Thoracic aorta (tissue), 2 donors: ENCODE measurements at places on chromosomes 7 and 10. TPM values are rescaled to one million over a fixed set of nuclear protein-coding genes. Genes with fewer than 3 reads are reported as not detected.

DNA sequence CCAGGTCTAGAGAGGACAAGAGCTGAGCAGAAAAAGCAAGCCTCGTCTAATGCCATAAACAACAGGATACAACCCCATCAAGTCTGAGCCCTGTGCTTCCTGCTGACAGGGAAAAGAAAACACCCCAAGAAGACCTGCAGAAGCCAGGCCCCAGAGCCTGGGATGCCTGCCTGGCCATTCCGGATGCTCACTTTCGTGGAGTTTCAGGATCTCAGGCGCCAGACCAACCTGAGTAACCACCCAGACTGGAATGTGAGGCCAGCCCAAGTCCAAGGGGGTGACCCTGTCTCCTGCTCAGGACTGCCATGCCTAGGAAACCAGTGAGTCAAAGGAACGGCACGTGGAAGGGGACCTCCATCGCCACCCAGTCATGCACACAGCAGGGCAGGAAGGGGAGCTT is 74.3 kb downstream of the PLXNA4 start:
- H3K4me1 ChIP-seq: peaks cover 24% of the 10 kb centered on the region
- no peaks in the 10 kb centered on the region for H3K27me3 ChIP-seq
- H3K4me3 ChIP-seq: no peak overlapping the region
- no peak for DNase-seq

DNA sequence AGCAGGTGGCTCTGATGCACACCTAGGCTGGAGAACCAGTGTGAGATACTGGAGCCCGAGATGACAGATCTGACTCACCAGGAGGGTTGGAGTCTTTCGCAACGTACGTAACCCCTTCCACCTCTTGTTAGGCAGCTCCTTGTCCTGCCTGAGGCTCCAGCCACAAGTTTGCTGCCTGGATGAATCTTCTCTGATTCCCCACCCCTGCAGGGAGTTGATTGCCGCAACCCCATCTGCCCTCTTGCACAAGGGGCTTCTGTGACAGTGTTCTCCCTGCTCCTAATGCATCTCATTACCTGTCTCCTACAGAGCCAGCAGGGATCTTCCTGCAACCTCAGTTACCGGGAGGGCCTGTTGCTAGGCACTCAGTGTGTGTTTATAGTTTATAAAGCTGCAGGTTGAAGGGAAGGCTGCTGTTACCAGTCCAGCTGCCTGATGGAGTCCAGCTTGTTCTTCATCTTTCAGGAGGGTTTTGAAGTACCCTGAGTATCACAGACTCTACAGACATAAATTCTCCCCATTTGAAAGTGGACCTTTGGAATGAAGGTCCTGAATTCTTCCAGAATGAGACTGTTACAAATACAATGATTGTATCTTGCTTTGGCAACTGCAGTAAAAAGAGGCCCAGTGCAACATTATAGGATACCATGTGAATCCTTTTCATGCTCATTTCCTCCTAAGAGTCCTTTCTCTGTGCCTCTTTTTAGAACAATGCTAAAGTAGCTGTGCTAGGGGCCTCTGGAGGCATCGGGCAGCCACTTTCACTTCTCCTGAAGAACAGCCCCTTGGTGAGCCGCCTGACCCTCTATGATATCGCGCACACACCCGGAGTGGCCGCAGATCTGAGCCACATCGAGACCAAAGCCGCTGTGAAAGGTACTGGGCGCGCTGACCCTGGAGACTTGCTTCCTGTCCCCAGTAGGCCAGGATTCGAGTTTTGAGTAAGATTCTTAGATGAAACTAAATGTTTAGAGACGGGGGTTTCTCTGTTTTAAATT is 6.5 kb downstream of the MDH2 start:
- peaks cover 5% of the 10 kb centered on the region for H3K4me1 ChIP-seq
- no peak overlapping the region for H3K4me3 ChIP-seq
- H3K27me3 ChIP-seq: no peaks in the 10 kb centered on the region
- no peak overlapping the region for H3K27ac ChIP-seq

DNA sequence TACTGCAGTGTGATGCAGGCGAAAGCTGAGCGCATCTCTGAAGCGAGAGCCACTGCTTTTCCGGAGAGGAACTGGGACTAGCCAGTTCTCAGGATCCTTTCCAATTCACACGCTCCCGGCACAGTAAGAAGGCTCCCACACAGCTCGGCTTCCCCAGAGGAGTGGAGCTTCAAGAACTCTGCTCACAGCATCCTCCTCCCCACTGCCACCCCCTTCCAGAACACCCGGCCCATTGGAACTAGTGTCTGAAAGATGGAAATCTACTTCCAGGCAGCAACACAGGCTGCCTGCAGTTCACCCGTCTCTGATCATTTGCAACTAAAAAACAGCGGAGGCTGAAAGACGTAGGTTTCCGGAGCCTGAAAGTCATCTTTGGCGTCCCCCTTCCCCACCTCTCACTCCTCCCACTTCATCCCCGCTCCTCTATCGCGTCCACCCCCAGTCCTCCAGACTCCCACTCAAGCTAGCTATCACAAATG is at the start of gene DGKB:
Gene DGKB (minus strand): TSS at position 163 of the 479 bp plus-strand sequence.
- H3K27me3 ChIP-seq: no peaks in the 10 kb centered on the region
- no peaks in the 10 kb centered on the region for H3K36me3 ChIP-seq
- H3K27ac ChIP-seq: no peak within 1 kb of the TSS
- peak within 1 kb of the TSS; percentile 34 for H3K4me3 ChIP-seq
- H3K4me1 ChIP-seq: no peaks in the 10 kb centered on the region
- no peak for DNase-seq

DNA sequence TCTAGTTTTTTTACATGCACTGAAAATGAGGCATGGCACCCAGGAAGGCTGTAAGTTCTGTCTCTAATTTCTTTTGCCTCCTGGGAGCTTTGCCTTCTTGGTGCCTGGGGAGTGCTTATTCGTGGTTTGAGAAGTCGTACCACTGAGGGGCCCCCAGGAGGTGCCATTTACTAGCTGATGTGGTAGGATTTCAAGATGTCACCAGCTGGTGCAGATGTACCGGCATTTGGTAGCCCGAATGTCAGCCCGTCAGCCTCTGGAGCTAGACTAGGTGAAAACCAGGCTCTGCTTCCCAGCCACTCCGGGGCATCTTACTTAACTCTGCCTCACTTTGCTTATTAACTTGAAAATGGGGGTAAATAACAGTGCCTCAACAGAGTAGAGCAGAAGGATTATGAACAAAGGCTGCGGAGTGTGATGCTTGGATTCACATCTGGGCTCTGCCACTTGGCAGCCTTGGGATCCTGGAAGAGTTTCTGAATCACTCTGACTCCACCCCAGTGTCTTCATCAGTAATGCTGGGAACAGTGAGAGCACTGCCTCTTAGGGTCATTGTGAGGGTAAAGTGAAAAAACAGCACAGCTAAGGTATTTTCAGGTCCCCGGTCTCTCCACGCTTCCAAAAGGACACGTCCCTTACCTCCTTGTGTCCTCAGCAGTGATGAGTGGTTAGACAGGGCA is 31.4 kb upstream of the BTBD16 start:
- no peak overlapping the region for H3K27ac ChIP-seq
- H3K27me3 ChIP-seq: no peaks in the 10 kb centered on the region
- no peak overlapping the region for H3K4me3 ChIP-seq
- H3K36me3 ChIP-seq: peaks cover 38% of the 10 kb centered on the region

GRCh38 chr7:6505685-6506559 is 45.3 kb downstream of the GRID2IP start:
- no peaks in the 10 kb centered on the region for H3K36me3 ChIP-seq
- no peak for DNase-seq
- peaks cover 5% of the 10 kb centered on the region for H3K4me1 ChIP-seq
- H3K4me3 ChIP-seq: no peak overlapping the region

GRCh38 chr10:77911535-77912123 is 14.9 kb downstream of the DLG5 start:
- H3K4me3 ChIP-seq: no peak overlapping the region
- no peaks in the 10 kb centered on the region for H3K36me3 ChIP-seq
- peaks cover 5% of the 10 kb centered on the region for H3K4me1 ChIP-seq

- DNase-seq: peak; percentile 64
- H3K4me3 ChIP-seq: peak overlapping the region; percentile 67
- no peaks in the 10 kb centered on the region for H3K36me3 ChIP-seq
These were observed 97.7 kb upstream of the EFCAB10 start for GRCh38 chr7:105678811-105679495.

- H3K4me1 ChIP-seq: no peaks in the 10 kb centered on the region
- H3K27me3 ChIP-seq: no peaks in the 10 kb centered on the region
- no peaks in the 10 kb centered on the region for H3K36me3 ChIP-seq
- no peak overlapping the region for H3K4me3 ChIP-seq
These were observed 12.8 kb downstream of the KCNH2 start for GRCh38 chr7:150965273-150965830.

HOXA3 gene
- 6.5 TPM for total RNA-seq
